Dermis microvascular lymphatic vessel endothelial cell (primary cell): ENCODE measurements at places on chromosomes 2 and 18. TPM values are rescaled to one million over a fixed set of nuclear protein-coding genes. Genes with fewer than 3 reads are reported as not detected.

The PLEK gene
- total RNA-seq = under 0.01 and 0.26 TPM in 2 replicates

The IL36G gene
- total RNA-seq = not detected in 2 replicates

The KRTCAP3 gene
- 0.13 and 0.38 TPM in 2 replicates for total RNA-seq

The TTC31 gene
- 5.3 and 7.3 TPM in 2 replicates for total RNA-seq
